ENCODE measurements at places on chromosomes 7 and 10.

DNA sequence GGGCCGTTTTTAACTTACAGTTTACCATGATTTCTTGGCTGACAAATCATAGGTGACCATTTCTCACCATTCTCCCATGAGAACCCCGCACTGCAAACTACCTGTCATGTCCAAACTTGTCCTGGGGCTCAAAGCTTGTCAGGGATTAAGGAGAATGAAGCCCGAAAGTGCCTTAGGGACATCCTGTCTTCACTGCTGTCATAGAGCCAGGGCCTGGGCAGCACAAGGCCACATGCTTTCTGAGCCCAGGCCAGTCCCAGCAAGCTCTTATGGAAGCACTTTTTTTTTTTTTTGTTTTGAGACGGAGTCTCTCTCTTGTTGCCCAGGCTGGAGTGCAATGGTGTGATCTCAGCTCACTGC is 33.9 kb downstream of the CCM2 start:
- DNase-seq = no peak
- H3K36me3 ChIP-seq = no peaks in the 10 kb centered on the region
- no peak overlapping the region for H3K27ac ChIP-seq
- H3K4me3 ChIP-seq = no peak overlapping the region
- H3K27me3 ChIP-seq = no peaks in the 10 kb centered on the region

GRCh38 chr10:74381291-74381853 is 230.4 kb downstream of the ADK start:
- no peaks in the 10 kb centered on the region for H3K27me3 ChIP-seq
- H3K4me3 ChIP-seq = no peak overlapping the region
- no peaks in the 10 kb centered on the region for H3K36me3 ChIP-seq
- no peak for DNase-seq
- H3K4me1 ChIP-seq = no peaks in the 10 kb centered on the region
- H3K27ac ChIP-seq = no peak overlapping the region

GRCh38 chr10:71783917-71784678 is 10.8 kb upstream of the VSIR start:
- H3K27ac ChIP-seq = no peak overlapping the region
- H3K27me3 ChIP-seq = no peaks in the 10 kb centered on the region
- DNase-seq = no peak
- no peaks in the 10 kb centered on the region for H3K4me1 ChIP-seq

DNA sequence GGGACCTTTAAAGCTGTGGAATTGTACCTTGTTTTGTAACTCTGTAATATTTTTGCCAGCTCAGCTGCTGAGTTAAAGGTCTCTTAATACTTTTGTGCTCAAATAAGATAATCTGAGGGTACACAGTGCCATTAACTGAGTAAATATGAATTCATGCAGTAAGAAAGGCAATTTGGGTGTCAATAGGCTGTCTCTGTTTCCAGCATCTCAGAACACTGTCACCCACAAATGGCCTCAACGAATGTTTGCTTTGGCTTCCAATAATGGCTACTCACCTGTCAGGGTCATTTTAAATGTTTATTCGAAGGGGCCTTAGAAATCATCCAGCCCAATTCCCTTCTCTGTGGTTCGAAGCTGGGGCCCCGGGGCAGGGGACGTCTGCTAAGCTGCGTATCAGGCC is 225.4 kb downstream of the ZMYND11 start:
- no peak overlapping the region for H3K4me3 ChIP-seq
- no peaks in the 10 kb centered on the region for H3K36me3 ChIP-seq
- H3K4me1 ChIP-seq = no peaks in the 10 kb centered on the region
- no peak overlapping the region for H3K27ac ChIP-seq
- DNase-seq = no peak

- H3K4me3 ChIP-seq = no peak overlapping the region
- no peaks in the 10 kb centered on the region for H3K36me3 ChIP-seq
- H3K27me3 ChIP-seq = no peaks in the 10 kb centered on the region
These were observed 258.4 kb downstream of the SEMA3A start for GRCh38 chr7:83936056-83936708.

DNA sequence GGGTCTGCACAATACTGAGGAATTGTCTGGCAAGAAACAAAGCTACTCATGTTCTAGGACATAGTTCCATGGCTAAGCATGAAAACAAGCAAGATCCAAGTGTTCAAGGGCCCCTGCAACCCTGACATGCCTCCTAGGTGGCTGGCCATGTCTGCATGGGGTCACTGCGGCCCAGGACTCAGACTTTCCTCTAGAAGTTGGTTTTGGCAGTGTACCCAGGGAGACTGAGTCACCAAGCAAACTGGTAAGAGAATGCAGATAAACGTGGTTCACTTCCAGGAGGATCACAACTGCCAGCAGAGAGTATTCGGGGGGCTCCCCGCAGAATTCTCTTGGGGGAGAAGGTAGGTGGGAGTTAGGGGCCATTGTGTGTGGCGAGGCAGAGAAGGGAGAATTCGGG is 7.4 kb upstream of the PFKFB3 start:
- no peak for DNase-seq
- H3K27me3 ChIP-seq = no peaks in the 10 kb centered on the region
- peak overlapping the region; percentile 44 for H3K27ac ChIP-seq
- H3K4me3 ChIP-seq = no peak overlapping the region
- H3K4me1 ChIP-seq = no peaks in the 10 kb centered on the region
- H3K36me3 ChIP-seq = no peaks in the 10 kb centered on the region

- H3K36me3 ChIP-seq = no peaks in the 10 kb centered on the region
- DNase-seq = no peak
- H3K27me3 ChIP-seq = no peaks in the 10 kb centered on the region
These were observed 687.3 kb downstream of the MAGI2 start for GRCh38 chr7:78765943-78766729.

DNA sequence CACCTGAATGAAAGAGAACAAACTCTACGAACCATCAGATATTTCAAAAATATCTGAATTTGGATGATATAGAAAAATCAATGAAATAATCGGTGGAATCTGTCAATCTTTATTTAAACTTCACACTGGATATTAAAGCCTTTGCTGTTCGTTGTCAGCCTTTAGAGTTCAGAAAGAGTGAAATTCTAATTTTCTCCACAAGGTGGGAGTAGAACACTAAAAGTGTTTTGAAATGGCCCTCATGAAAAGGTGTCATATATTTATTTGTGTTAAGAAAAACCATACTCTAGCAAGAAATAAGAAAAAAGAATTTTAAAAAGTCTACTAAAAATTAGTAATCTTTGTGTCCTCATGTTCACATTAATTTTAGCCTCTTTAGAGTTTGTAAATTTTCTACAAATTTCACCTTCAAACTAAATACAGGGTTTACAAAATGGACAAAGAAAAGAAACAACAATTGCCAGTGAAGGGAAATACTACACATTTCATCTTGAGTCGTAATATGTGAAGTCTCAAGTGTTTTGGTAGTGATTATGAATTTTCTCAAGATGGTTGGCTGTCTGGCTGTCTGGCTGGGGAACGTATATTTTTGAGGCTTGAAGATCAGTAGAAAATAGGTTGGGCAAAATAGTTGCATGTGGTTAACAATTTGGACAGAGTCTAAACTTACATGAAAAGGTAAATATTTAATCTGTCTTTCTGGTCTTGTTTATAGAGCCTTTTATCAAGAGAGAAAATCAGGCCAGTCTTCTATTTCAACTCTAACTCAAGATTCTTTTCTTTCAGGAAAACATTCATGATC is 43.7 kb downstream of the DNAJB9 start:
- H3K4me3 ChIP-seq = no peak overlapping the region
- no peaks in the 10 kb centered on the region for H3K36me3 ChIP-seq
- H3K27ac ChIP-seq = no peak overlapping the region
- no peaks in the 10 kb centered on the region for H3K4me1 ChIP-seq

DNA sequence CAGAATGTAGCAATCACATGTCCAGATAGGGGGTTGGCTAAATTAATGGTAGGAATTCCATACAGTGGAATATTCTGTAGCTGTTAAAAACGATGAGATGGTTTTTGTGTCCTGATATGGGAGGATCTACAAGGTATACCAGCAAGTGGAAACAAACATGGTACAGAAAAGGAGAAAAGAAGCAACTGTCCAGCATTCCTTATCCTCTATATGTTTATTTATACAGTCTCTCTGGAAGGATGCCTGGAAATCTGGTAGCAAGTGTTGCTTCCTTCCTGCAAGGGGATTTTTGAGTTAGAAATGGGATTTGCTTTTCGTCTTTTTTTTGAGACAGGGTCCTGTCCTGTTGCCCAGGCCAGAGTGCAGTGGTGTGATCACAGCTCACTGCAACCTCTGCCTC is 19.3 kb downstream of the IL15RA start:
- no peak overlapping the region for H3K27ac ChIP-seq
- H3K36me3 ChIP-seq = peaks cover 3% of the 10 kb centered on the region

- no peaks in the 10 kb centered on the region for H3K27me3 ChIP-seq
- no peak overlapping the region for H3K4me3 ChIP-seq
- H3K36me3 ChIP-seq = no peaks in the 10 kb centered on the region
- DNase-seq = no peak
- H3K27ac ChIP-seq = no peak overlapping the region
- no peaks in the 10 kb centered on the region for H3K4me1 ChIP-seq
These were observed 233.0 kb upstream of the PPP1R3A start for GRCh38 chr7:114151777-114152176.

GRCh38 chr10:36766415-36766810 is 359.0 kb upstream of the ANKRD30A start:
- no peaks in the 10 kb centered on the region for H3K4me1 ChIP-seq
- H3K27me3 ChIP-seq = no peaks in the 10 kb centered on the region
- no peaks in the 10 kb centered on the region for H3K36me3 ChIP-seq
- DNase-seq = no peak
- H3K27ac ChIP-seq = no peak overlapping the region

GRCh38 chr10:70810967-70811366 is 4.8 kb upstream of the SGPL1 start:
- no peaks in the 10 kb centered on the region for H3K4me1 ChIP-seq
- no peaks in the 10 kb centered on the region for H3K27me3 ChIP-seq
- H3K27ac ChIP-seq = no peak overlapping the region
- DNase-seq = no peak

DNA sequence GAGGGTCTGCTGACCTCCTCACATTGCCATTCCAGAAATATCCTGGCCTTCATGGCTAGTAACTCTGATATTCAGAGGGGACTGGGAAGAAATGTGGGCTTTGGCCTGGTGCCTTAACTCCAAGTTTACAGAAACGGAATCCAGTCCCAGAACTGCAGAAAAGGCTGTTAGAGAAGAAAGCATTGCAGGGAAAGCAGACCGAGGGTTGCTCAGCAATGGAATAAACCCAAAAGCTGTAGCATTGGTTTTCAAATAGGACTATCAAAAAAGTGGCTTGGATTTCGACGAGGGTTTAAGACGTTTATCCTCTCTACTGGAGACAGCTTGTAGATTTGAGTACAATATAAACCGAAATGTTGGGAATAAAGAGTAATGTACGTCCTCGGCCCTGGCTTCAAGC is 425.8 kb upstream of the FOXK1 start:
- no peak for DNase-seq
- no peaks in the 10 kb centered on the region for H3K4me1 ChIP-seq
- no peaks in the 10 kb centered on the region for H3K36me3 ChIP-seq

DNA sequence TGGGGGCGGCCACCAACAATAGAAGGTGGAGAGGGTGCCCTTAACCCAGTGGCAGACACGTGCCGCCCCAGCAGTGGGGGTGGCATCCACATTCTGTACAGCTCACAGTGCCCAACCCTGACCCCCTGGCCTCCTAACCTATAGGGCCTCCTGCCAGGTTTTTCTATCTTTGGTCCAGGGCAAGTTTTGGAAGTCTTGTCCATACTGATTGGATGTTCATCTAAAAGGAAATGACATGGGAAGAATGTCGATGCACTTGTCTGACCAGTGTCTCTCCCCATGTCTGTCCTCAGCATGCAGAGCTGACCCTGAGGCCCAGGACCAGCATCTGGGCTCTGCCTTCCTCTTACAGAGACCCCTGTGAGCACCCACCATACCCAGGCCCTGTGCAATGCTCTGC is 32.3 kb upstream of the ANTXRL start:
- H3K27me3 ChIP-seq = no peaks in the 10 kb centered on the region
- no peaks in the 10 kb centered on the region for H3K36me3 ChIP-seq
- peak; percentile 10 for DNase-seq
- H3K4me3 ChIP-seq = no peak overlapping the region

DNA sequence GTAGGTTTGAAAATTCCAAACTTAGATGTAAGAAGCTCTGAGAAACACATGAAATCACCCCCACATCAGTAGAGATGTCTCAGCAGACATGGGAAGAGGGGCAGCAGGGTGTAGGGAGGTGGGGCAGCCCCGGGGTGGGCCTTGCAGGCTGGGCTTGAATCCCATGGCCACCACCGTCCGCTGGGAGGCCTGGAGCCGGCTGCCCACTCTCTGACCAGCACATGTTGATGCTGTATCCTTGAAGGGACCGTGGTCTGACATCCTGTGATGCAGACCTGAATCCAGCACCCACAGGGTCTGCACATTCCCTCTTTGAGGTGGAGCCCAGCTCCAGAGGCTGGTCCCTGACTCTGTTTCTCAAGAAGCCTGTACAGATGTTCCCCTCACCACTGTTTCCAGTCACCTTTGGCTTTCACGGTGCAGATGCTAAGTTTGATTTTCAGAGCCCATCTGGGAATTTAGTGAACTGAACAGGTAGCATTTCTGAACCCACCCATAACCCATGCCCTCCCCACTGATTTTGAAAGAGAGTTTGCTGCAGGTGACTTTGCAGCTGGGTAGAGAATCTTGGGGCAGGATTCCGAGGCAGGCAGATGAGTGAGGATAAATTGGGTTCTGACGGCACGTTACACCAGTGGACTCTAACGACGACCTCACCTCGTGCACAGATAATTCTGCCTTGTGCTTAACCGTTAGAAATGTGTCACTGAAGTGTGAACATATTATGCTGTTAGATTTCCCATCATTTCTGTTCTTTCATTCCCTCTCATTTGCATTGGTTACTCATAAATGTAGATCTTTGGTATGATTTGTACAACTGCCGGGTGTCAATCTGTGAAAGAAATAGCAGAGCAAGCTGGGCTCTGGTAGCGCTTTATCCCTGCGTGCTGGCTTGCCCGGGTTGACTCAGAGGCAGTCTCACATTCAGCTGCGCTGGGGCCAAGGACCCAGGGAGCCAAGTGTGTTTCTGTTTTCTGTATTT is 45.7 kb downstream of the IKZF1 start:
- no peaks in the 10 kb centered on the region for H3K27me3 ChIP-seq
- no peaks in the 10 kb centered on the region for H3K36me3 ChIP-seq
- H3K27ac ChIP-seq = peak overlapping the region; percentile 29

- H3K27ac ChIP-seq = no peak overlapping the region
- H3K4me3 ChIP-seq = no peak overlapping the region
- DNase-seq = no peak
- no peaks in the 10 kb centered on the region for H3K36me3 ChIP-seq
These were observed 29.2 kb upstream of the KLF6 start for GRCh38 chr10:3813986-3814837.

DNA sequence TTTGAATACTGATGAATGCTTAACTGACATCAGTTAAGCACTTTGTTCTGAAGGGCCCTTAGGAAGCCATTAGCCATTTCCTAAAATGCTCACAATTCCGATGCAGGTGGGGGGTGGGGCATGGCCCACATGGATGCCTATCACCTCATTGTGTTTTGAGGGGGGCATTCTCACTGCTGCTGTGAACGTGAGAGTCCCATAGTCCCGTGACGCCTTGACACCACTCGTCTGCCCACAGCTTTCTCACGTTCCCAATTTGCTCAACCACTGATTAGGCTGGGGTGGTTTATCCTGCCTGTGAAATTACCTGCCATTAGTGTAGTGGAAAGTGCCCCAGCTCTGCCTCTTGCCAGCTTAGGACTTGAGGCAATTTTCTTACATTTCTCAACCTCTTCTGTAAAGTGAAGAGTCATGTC is 31.9 kb downstream of the DUSP5 start:
- no peaks in the 10 kb centered on the region for H3K4me1 ChIP-seq
- no peaks in the 10 kb centered on the region for H3K36me3 ChIP-seq
- DNase-seq = no peak
- H3K4me3 ChIP-seq = no peak overlapping the region

GRCh38 chr7:38656968-38657367 is 25.8 kb upstream of the AMPH start:
- H3K27ac ChIP-seq = no peak overlapping the region
- no peak overlapping the region for H3K4me3 ChIP-seq
- H3K27me3 ChIP-seq = no peaks in the 10 kb centered on the region
- DNase-seq = no peak
- no peaks in the 10 kb centered on the region for H3K36me3 ChIP-seq
